ENCODE measurements at places on chromosomes 3 and 15.

DNA sequence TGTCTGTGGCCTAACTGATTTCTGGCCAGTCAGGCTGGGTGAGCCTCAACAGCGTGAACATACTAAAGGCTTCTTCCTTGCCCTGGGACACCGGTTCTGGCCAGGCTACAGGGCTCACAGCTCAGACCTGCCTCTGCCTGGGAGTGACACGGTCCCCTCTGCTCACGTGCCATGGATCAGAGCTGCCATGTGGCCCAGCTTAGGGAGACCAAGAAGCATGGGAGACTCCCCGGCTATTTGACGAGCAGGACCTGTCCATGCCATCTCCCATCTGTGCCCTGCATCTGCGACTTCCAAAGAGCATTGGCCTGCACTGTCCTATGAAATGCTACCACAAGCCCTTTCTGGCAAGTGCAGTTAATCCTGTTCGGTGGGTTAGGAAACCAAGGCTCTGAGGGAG is 57.4 kb downstream of the APBA2 start:
- DNase-seq: no peak

GRCh38 chr15:63502137-63502766 is 2.1 kb upstream of the USP3 start:
- no peak for DNase-seq

DNA sequence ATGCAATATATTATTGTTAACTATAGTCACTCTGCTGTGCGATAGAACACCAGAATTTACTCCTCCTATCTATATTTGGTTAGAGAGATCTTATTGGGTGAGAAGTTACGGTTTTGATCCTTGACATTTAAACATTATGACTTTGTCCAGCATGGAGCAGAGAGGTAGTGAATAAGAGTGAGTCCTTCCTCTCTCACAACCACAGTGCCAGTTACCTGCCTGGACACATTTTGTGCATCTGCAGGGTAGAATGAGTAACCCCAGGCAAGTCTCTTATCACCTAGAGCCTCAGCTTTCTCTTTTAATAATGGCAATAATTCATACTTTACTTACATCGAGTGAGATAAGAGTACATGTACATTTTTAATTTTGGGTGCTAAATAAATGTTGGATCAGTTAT is 24.1 kb downstream of the KAT2B start:
- DNase-seq: no peak

DNA sequence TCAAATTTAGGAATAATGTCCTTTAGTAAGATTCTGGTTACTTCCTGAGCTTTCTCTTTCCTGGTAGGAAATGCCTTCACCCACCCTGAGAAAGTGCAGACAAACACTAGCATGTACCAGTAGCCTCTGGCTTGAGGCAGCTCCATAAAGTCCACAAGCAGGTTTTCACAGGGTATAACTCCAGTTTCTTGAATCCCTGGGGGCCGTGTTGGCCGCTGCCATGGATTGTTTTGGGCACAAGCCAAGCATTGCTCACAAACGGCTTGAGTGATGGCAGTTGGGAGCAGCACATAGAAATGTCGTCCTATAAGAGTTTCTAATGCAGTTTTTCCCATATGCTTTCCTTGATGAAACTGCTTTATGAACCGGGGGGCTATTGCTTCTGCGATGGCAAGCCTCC is 164.1 kb downstream of the STXBP5L start:
- DNase-seq: no peak

GRCh38 chr3:9183811-9184460 is 65.5 kb downstream of the SRGAP3 start:
- no peak for DNase-seq

DNA sequence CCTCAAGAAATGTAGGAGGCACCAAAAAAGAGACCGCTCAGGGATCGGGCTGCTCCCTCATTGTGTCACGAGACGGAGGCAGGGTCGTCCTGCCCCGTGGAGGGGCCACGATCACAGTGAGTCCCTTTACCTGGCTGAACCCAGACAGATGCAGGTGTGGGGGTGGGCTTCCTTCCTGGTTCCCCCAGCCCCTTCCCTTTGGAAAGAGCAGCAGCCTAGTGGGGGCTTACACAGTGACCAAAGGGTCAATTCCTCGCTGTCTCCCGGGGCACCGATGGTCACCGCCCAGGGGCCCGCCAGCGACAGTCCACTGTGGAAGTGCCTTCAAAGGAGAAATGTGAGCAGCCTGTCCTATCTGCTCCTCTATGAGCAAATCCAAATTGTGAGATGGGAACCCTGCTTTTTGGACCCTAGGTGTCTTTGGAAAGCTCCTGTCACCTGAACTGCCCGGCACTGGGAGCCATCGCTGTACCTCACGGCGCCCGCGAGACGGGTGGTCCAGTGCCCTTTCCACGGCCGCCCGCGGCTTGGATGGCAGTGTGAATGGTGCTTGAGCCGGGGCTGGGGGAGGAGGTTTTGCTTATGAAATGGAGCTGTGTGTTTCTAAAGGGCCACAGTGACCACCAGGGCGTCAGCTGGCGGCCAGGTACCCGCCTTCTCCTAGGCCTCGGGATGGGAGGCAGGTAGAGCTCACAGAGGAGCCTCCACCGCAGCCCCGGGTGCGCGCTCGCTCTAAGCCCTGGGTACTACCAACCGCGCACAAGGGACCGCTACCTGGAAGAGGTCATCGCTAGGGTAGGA is 155.7 kb downstream of the KLF13 start:
- no peak for DNase-seq

DNA sequence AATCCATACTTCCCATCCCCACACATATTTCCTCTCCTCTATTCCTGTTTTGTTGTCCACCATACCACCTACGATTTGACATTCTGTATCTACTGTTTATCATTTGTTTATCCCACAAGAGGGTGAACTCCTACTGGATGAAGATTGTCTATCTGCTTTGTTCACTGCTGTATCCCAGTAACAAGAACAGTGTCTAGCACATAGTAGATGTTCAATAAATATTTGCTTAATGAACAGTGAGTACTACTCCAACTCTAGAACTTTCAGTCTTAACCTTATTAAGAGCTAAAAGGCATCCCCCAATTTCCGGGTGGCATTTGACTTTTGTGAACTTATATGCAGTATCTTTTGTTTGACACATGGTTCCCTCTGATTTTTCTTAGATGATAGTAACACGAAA is 1.3 kb downstream of the PYGO1 start:
- DNase-seq: no peak

- no peak for DNase-seq
These were observed 14.3 kb upstream of the CLASP2 start for GRCh38 chr3:33732394-33732793.

- no peak for DNase-seq
These were observed 35.8 kb downstream of the LMCD1 start for GRCh38 chr3:8537440-8537839.

- DNase-seq: no peak
These were observed 187.4 kb upstream of the LINGO1 start for GRCh38 chr15:77819851-77820728.
